Uterine smooth muscle cell (primary cell): ENCODE measurements at places on chromosomes 16 and 17. TPM values are rescaled to one million over a fixed set of nuclear protein-coding genes. Genes with fewer than 3 reads are reported as not detected.

RND2 gene
- 0.44 and 0.50 TPM in 2 replicates for total RNA-seq

TOM1L1 gene
- total RNA-seq = 14.9 and 18.0 TPM in 2 replicates

KIF2B gene
- total RNA-seq = not detected in 2 replicates

ZNF205 gene
- 20.5 and 24.1 TPM in 2 replicates for total RNA-seq

HID1 gene
- 0.44 and 0.75 TPM in 2 replicates for total RNA-seq

TXNDC17 gene
- 114 and 152 TPM in 2 replicates for total RNA-seq

SULT1A4 gene
- 1.1 and 1.2 TPM in 2 replicates for total RNA-seq

HASPIN gene
- 2.5 and 8.9 TPM in 2 replicates for total RNA-seq
